ENCODE measurements at places on chromosomes 5 and 9. TPM values are rescaled to one million over a fixed set of nuclear protein-coding genes. Genes with fewer than 3 reads are reported as not detected.

Gene FOXD4L5
- not detected for polyA plus RNA-seq

Gene PCDHB2
- polyA plus RNA-seq: 0.61 TPM

Gene TAF11L3
- polyA plus RNA-seq: not detected

Gene ISL1
- 7.9 TPM for polyA plus RNA-seq

Gene TMEM171
- 6.7 TPM for polyA plus RNA-seq

All from stomach (tissue), 19 donors.